ENCODE measurements at places on chromosomes 16 and 17. TPM values are rescaled to one million over a fixed set of nuclear protein-coding genes. Genes with fewer than 3 reads are reported as not detected.

Gene ALOX12
- total RNA-seq: 1.4 TPM

Gene PIRT
- not detected for total RNA-seq

Gene SPEM1
- not detected for total RNA-seq

Gene RGS9
- 14.3 TPM for total RNA-seq

DNA sequence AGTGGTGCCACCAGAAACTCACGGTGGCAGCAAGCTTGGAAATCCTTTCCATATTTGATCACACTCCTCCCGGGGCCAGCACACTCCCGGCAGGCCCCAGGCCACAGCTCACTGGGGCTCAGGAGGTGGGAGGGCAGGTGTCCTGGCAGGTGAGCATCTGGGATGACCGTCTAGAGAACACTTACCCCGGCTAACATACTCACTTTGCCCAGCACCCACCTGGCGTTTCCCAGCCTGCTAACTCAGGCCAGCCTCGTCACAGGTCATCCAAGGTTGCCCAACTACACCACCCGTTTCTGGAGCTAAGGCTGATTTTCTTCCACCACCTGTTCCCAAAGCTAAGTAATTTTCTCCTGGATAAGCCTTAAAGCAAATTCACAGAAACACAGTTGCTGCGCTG, 24.9 kb downstream of the FBXO31 start:
- no peak for DNase-seq

DNA sequence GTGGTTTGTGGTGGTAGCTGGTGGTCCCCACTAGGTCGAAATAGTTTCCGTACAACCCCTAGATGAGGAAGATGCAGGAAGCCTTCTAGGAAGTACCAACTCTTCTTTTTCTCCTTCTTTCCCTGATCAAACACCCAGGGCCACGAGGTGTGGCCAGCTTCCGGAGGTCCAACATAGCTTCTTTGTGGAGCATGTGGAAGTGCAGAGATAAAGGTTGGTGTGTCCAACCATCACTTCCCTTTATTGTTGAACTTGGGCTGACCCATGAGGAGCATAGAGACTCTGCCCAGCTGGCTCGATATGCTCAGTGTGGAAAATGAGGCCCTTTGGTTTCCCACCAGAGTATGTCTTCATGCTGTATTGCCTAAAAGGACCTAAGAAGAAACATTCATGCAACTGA, 6.3 kb upstream of the RGS9 start:
- DNase-seq: no peak

GRCh38 chr16:10107081-10107480, 75.1 kb downstream of the GRIN2A start:
- DNase-seq: no peak

- no peak for DNase-seq
Measured at GRCh38 chr16:3804426-3805016, 76.0 kb downstream of the CREBBP start.

GRCh38 chr17:33942414-33942813, 312.7 kb upstream of the CCL2 start:
- DNase-seq: no peak

DNA sequence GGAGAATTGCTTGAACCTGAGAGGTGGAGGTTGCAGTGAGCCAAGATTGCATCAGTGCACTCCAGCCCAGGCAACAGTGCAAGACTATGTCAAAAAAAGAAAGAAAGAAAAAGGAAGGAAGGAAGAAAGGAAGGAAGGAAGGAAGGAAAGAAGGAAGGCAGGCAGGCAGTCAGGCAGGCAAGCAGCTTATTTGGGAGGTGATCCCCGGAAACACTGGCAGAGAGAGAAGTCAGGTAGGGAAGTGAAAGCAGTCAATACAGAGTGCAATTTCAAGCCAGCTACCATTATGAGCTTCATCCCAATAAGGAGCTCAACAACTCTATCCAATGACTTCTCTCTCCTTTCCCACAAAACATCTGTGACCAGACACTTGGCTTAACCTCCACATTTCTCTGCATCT, 83.0 kb upstream of the TBC1D3K start:
- no peak for DNase-seq

GRCh38 chr17:67974598-67975066, 21.6 kb downstream of the C17orf58 start:
- DNase-seq: peak; percentile 72
